Activated CD8-positive, alpha-beta memory T cell treated with anti-CD3 and anti-CD28 coated beads for 4 hours (primary cell): ENCODE measurements at places on chromosomes 16 and 17.

GRCh38 chr17:77526728-77527350 lies 386.1 kb downstream of the SEC14L1 start:
- DNase-seq: no peak

DNA sequence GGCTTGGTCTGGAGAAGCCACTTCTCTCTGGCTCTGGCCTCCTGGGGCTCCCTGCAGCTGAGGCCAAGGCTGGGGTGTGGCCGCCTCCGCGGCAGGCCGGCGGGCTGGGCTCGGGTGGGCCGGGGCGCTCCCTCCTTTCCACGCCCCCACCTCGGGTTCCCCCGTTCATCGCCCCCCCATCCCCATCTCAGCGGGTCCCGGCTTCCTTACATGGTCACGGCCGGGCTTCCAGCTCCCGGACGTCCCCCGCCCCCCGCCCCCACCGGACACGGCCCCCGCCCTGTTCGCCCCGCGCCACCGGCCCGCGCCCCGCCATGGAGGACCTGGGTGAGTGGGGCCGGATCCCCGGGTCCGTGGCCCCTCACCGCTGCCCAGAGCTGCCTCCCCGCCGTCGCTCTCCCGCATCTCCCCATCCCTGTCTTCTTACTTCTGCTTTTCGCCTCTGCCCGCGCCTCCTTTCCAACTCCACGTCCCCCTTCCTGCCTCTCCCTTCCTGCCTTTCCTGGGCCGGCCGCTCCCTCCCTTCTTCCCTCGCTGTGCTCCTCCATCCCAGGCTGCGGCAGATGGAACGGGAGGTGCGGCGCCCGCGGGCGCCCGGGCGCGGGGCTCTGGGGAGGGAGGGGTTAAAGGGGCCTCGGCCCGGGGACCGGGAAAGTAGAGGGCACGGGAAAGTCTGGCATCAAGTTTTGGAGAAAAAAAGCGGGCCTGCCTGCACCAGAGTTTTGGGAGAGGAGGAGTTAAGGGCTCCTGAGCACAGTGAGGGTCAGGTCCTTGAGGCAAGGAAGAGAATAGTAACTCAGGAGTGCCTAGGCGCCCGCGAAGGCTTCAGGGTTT lies at the start of gene TGFB1I1:
Gene TGFB1I1, plus strand, starts transcription at position 278 of the 834 bp plus-strand sequence. Its CDS starts 37 bp downstream, at position 315.
- no peak for DNase-seq

DNA sequence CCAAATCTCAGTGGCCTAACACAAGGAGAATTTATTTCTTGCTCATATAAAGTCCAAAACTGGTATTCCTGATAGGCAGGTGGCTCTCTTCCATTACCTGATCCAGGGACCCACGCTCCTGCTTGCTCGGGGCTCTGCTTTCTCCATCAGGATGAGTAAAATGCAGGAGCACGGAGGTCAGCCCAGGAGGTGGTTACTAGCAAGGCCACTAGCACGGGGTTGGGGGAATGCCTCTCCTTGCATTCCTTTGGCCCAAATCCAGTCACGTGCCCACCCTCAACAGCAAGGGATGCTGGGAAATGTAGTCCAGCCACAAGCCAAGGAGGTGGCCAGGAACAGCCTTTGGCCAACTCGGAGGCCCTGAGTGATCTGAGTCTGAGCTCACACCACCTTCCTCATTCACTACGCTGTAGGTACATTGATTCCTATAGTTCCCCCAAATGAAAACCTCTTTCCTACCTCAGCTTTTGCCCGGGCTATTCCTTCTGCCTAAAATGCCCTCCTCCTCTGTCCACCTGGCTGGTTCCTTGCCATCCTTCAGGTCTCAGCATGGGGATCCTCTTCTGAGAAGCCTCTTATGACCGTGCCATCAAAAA lies 38.3 kb upstream of the HAPSTR1 start:
- DNase-seq: no peak

- no peak for DNase-seq
Measured at GRCh38 chr16:75096656-75097055, 19.9 kb downstream of the LDHD start.
